ENCODE measurements at places on chromosomes 12 and 14. TPM values are rescaled to one million over a fixed set of nuclear protein-coding genes. Genes with fewer than 3 reads are reported as not detected.

NKX2-8 gene
- not detected for total RNA-seq

GRCh38 chr12:117212563-117213190 is 22.4 kb upstream of the FBXO21 start:
- peak; percentile 70 for DNase-seq

DNA sequence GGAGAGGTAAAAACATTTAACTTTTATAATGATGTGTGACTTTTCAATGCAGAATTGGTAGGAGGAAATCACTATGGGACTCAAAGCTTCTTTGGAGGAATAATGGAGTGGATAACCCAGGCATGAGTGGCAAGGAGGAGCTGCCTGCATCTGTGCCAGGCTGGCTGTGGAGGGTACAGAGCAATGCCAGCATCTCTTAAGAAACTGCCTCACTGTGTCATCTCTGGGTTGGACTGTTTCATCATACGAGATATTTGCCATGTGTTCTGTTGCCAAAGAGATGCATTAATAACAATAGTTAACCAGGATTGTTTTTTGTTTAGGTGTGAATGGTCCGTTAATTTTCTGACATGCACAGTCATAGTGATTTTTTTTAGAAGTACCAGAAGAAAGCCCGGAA is 183.7 kb upstream of the NTF3 start:
- no peak for DNase-seq

DNA sequence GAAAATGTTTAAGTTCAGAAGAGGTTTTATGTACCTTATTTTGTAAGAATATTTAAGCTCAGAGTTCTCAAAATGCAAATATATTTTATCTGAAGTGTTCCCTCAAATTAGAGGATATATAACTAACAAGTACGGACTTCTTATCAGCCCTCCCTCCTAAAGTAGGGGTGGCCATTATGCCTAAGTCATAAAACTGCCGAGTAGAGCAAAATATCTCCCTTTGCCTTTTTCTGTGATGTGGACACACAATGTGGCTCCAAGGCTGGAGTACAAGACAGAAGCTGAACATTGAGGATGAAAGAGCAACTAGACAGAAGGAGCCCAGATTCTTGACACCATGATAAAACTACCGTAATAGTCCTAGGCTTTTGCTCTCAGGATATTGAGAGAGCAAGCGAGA is 120.9 kb downstream of the MED13L start:
- DNase-seq, result no peak

Data from endothelial cell of umbilical vein (primary cell).